ENCODE measurements at places on chromosomes 2 and 18.

- no peak for DNase-seq
Measured at GRCh38 chr2:201406077-201406662, 45.1 kb downstream of the TRAK2 start.

DNA sequence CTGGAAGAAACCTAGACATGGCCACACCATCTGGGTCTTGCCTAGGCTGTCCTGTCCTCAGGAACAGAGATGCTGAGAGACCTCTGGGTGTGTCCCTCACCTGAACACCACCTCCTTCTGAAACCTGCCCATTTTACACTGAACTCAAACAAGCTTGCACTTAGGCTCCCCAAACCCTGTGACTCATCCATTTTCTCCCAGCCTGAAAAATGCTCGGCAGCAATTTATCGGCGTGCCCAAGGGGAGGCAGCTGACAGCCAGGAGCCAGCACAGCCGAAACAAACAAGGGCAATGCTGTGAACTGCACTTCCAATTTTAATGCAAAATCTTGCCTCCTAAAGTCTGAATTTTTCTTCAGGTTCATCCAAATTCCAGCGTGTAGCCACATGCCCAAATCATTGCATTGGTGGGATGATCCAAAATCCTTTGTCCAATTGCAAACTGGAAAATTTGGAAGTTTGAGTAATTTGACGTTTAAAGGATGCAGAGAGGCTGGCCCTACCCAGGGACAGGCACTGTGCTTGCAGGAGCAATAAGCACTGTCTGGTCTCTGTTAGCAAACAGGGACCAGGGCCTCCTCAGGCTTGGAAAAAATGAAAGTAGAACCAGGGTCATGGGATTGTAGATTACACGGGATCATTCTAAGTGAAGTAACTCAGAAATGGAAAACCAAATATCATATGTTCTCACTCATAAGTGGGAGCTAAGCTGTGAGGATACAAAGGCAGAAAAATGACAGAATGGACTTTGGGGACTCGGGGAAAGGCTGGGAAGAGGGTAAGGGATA, 67.7 kb downstream of the GALNT14 start:
- DNase-seq = no peak

DNA sequence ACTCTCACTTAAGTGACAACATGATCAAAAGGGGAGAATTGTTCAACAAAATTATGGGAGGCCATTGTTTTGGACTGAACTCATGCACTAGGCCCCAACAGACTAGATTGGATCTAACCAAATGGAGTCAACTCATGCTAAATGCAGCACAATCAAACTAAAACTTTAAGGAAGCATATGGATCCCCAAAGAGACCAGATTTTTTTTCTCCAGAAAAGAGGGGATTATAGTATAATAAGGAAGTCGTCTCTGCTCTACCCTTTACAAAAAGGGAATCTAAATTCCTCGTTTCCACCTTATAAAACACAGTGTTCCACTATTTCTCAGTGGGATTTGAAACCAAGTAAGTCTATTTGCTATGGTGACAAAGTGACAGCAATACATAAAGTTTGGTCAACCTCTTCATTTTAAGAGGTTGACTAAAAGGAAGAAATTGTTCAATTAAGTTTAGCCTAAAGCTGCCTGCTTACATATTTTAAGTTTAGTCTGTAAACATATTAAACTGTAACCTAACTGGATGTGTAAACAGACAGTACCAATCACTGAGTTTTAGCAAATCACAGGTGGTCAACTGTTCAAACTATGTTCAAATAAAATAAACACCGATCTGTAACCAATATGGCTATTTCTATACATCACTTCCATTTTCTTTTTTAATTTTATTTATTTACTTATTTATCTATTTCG, 40.9 kb upstream of the MAT2A start:
- no peak for DNase-seq

GRCh38 chr2:236968880-236969534, 116.7 kb upstream of the COPS8 start:
- no peak for DNase-seq

DNA sequence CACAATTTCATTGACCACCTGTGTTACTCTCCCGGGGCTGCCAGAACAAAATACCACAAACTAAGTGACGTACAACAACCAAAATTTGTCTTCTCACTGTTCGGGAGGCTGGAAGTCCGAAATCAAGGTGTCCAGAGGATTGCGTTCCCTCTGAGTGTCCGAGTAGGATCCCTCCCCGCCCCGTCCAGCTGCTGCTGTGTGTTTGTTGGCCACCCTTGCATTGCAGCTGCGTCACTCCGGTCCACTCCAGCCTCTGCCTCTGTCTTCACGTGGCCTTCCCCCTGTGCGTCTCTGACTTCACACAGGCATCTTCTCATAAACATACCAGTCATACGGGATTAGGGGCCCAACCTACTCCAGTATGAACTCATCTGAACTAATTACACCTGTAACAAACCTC, 251.8 kb upstream of the SMIM21 start:
- DNase-seq = no peak

GRCh38 chr2:170270278-170270864, 92.4 kb downstream of the MYO3B start:
- no peak for DNase-seq

GRCh38 chr2:158380746-158381145, 75.8 kb downstream of the CCDC148 start:
- no peak for DNase-seq

DNA sequence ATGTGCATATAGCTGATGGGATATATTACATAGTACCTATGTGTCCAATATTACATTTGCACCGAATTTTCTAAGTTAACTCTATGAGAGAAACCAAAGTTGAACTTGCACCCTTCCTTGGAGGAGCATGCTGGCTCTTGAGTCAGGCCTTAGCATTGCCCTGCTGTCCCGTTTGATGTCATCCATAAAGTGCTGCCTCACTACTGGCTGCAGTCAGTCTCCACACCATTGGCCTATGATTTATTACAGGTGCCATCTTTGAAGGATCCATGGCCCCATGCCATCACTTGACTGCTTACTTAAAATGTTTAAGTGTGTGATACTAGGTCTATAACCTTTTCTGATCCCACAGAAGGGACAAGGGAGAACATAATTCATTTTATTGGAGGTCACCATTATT, 249.3 kb upstream of the RBBP8 start:
- no peak for DNase-seq
